ENCODE measurements at places on chromosomes 3 and 15.

DNA sequence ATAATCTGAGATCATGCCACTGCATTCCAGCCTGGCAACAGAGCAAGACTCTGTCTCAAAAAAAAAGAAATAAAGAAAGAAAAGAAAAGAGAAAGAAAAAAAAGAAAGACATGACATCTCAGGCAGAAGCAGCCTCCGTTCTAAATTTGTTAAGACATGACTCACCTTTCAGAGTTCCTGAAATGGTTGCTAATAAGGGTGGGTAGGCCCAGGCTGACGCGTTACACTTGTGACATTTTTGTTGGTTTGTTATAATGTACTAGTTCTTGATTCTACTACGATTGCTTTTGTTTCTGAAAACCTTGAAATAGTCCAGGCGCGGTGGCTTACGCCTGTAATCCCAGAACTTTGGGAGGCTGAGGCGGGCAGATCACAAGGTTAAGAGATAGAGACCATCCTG lies 21.0 kb downstream of the SLC25A20 start:
- no peak for DNase-seq

DNA sequence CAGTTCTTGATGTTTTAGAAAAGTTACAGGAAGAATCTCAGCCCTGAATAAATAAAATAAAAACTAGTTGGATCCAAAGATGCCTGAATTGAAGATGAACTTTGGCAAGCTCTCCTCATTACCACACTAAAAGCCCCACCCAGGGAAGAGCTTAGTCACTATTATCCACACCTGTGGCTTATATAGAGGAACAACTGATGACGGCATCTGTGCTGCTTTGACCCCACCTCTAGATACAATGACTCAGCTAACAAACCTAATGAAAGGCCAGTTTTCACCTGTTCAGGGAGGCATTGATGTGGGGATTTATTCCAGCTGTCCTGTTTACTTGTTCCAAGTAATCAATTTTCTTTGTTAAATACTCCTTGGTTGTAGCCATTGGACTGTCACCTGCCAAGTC lies 604.7 kb upstream of the EPHA6 start:
- DNase-seq = no peak

DNA sequence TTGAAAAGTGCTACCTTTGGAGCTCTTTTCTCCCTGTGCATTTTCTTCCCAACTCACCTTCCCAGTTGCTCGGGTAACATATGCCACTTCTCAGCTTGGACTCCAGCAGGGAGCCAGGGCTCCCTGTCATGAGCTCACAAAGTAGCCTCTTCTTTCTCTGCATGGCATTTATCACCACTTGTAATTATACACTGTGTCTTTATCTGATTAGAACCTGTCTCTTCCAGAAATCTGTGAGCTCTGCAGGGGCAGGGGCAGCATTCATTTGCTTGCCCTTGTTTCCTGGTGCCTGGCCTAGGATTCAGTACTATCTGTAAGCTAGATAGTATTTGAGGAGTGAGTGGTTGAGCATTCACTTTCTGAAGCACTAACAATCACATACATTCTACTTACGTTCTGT lies 100.9 kb downstream of the CLSTN2 start:
- DNase-seq = no peak

DNA sequence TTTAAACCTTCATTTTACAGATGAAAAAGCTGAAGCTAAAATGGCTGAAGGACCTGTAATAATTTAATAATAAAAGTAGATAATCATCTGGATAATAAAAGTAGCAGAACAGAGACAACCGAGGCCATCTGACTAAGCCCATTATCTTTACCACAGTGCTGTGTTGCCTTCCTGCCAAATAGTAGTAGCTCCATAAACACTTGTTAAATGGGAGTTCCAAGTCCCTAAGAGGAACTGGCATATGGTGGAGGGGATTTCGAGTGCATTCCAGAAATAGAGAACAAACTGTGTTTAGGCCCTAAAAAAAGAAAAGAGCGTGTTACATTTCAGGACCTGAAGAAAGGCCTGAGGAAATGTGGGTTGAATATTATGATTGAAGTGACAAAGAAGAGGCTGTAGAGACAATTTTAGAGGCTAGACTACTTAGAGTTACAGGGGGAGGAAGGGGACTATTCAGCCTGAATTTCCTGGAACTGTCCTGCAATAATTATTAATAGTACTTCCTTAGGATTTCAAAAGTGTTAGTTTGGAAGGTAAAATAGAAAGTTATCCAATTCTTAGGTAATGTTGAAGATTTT lies 424.3 kb downstream of the ROBO2 start:
- DNase-seq = no peak

- DNase-seq = no peak
Measured at GRCh38 chr3:30672959-30673358, 66.6 kb downstream of the TGFBR2 start.

- no peak for DNase-seq
Measured at GRCh38 chr3:184590795-184591194, 29.2 kb downstream of the EPHB3 start.

DNA sequence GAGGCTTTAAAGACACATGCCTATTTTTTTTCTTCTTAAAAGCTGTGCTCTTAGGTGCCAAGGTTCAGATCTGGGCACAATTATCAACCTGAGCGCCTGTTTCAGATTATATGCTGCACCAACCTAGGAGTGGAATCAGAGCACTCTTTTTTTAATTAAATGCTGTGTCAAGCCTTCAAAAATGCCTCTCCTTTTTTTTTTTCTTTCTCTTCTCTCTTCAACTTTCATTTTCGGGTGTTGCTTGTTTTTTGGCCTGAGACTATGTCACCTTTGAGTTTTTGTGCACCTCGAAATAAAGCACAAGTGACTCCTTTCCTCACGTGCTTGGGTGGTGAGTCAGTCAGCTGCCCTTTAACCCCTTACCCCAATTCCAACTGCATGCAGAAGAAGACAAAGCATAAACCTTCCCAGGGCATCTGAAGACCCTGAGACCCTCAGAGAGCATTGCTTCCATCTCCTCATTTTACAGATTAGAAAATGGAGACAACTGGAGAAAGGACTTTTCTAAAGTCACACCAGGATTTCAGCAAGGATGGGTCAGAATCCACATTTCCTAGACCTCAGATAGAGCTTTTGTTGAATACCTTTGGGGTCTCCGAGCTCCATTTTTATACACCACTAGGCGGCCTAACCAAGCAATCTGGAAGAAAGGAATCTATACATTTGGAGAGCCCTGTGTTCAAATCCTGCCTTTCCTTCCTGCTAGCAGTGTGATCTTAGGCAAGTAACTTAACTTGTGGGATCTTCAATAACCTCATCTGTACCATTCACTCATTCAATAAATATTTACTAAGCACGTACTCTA lies 631 bp upstream of the PRICKLE2 start:
- DNase-seq = no peak

- DNase-seq = no peak
Measured at GRCh38 chr15:95857758-95858157, 472.7 kb upstream of the NR2F2 start.
